ENCODE measurements at places on chromosomes 5 and 9.
A peak's percentile ranks its signal among the peaks of the same experiment; 100 is the strongest.

DNA sequence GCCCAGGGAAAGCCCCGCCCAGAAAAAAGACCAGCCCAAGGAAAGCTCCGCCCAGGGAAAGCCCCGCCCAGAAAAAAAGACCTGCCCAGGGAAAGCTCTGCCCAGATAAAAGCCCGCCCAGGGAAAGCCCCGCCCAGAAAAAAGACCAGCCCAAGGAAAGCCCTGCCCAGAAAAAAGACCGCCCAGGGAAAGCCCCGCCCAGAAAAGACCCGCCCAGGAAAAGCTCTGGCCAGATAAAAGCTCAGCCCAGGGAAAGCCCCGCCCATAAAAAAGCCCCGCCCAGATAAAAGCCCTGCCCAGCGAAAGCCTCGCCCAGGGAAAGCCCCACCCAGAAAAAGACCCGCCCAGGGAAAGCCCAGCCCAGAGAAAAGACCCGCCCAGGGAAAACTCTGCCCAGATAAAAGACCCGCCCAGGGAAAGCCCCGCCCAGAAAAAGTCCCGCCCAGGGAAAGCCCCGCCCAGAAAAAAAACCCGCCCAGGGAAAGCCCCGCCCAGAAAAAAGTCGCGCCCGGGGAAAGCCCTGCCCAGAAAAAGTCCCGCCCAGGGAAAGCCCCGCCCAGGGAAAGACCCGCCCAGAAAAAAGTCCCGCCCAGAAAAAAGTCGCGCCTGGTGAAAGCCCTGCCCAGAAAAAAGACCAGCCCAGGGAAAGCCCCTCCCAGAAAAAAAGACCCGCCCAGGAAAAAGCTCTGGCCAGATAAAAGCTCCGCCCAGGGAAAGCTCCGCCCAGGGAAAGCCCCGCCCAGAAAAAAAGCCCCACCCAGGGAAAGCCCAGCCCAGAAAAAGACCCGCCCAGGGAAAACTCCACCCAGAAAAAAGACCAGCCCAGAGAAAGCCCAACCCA, 11.9 kb downstream of the GRIN1 start:
- DNase-seq = peak; percentile 89

- DNase-seq = no peak
Observed at GRCh38 chr9:87707805-87708506, 18.0 kb upstream of the CTSL start.

DNA sequence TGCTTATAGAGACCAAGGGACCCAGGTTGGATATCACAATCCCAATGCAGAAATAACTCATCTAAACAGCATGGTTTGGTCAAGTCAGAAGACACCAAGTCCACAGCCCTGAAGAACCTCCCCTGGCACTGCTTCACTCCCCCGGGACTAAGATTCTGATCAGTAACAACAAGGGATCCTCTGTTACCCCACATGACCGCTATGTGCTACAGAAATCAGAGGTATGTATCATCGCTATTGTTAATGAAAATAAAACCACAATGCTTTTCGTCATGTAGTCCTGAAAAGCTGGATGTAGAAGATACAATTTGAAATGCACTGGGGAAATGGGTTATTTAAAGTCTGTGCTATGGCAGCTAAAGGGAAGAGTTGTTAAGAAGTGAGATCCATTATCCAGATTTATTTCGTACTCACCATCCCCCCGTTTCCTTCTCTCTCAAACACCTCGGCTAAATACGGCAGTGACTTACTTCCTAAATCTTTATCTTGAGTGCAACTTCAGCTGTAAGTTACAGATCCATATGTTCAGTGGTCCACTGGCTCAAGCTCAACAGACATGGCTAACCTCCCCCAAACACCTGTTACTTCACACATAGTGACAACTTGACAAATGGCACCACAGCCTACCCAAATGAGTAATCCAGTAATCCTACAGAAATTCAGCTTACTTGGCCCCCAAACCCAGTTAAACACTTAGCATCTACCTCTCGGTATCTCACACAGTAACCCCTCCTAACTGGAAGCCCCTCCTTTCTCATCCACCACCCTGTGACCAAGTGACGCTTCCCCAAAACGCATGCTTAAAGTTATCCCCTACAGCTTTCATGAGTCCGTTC, 129.2 kb downstream of the MYO10 start:
- DNase-seq = no peak

DNA sequence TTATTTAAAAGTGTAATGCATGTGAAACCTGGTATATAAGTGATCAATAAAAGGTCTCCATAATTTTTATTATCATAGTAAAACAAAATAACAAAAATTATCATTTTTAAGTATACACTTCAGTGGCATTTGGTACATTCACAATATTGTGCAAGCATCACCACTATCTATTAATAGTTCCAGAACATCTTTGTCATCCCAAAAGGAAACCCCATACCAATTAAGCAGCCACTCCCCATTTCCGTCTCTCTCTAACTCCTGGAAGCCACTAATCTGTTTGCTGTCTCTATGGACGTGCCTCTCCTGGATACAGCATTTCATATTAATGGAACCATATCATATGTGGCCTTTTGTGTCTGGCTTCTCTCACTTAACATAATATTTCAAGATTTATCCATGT, 7.6 kb downstream of the OLFML2A start:
- no peak for DNase-seq

DNA sequence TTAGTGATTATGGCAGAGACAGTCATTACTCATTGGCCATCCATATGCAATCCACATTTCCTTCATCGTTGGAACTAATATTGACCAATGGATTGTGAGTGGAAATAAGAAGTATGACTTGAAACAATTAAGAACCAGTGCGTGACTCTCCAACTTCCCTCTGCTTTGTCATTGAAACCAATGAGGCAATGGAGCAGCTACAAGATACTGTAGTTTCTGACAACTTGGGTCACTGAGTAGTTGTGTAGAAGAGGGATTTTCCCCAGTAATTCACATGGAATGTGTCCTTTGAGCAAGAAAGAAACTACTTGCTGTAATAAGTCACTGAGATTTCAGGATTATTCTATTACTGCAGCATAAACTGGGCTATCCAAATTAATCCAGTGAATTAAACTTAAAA, 785.3 kb upstream of the RIOK2 start:
- no peak for DNase-seq

GRCh38 chr5:2282034-2282690, 399.4 kb upstream of the IRX4 start:
- no peak for DNase-seq

- peak; percentile 25 for DNase-seq
Observed at GRCh38 chr5:61333321-61333953, 1.4 kb downstream of the ZSWIM6 start.

DNA sequence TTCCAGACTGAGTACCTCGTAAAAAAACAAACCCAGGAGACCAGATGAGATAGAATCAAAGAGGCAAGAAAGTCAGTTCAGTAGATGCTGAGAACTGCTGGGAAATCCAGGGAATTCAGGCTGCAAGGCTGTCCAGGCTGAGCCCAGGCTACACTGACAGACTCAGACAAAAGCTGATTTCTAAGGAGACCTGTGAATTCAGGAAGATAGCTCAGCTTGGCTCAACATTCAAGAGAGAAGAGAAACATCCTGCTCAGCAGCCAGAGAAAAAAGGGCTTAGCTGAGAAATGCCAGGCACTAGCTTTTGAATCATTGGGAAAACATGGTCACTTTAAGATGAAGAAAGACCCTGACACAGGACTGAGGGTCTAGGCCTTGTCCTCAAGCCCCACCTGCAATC, 118.2 kb upstream of the SLC44A1 start:
- no peak for DNase-seq

DNA sequence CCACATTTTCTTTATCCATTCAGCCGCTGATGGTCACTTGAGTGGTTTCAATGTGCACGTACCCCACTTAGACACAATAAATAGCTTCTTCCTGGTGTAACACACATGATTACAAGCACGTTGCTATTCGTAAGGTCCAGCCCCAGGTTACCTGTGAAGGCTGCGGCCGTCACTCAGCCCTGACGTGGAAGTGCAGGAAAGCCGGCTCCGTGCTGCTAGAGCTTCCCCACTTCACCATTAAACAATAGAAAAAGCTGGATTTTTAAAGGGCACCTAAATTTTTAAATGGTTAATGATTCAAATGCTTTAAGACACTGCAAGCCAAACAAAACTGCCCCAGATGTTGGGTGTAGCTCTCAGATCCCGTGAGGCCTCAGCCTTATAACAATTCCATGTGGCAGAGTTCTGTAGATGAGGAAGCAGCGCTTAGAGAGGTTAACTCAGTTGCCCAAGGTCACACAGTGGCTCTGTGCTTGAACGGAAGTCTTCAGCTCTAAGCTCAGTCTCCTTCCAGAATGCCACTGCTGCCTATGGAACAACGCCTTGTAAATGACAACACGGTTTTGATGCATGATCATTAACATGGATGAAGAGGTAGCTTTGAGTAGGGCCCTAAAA, 125.7 kb downstream of the COL23A1 start:
- no peak for DNase-seq

DNA sequence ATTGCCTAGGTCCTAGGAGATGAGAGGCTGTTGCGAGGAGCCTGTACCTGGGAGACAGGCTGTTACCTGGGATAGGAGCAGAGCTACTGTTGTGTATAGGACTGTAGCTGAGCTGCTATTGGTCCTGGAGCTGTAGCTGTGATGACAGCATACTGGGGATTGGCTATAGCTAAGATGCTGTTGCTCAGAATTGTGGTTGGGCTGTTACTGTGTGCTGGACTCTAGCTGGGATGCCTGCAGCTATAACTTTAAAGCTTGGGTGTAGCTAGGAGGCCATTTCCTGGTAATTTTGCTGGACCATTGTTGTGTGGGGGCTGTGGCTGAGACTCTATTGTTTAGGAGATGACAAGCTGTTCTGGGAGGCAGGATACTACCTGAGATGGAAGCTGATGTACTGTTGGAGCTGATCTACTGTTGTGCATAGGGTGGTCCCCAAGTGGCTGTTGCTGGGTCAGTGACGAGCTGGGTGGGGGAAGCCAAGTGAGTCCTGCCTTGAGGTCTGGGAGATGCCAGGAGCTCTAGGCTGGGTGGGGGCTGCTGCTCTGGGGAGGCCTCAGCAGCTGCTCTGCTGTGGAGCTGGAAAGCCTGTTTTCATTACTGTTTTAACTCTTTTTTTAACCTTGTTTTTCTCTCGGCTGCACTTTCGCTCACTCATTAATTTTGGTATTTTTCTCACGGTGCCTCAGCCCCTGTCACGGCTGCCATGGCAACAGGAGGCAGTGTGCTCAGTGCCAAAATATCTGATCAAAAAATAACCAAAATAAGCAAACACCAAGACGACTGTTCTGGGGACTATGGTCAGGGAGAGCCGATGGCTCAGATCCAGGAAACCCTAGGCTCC, 3.0 kb upstream of the PCDH1 start:
- DNase-seq = no peak

GRCh38 chr9:31774571-31774970, 609.9 kb upstream of the ACO1 start:
- DNase-seq = no peak

- DNase-seq = no peak
Observed at GRCh38 chr9:8436786-8437185, 637.2 kb upstream of the DMAC1 start.

DNA sequence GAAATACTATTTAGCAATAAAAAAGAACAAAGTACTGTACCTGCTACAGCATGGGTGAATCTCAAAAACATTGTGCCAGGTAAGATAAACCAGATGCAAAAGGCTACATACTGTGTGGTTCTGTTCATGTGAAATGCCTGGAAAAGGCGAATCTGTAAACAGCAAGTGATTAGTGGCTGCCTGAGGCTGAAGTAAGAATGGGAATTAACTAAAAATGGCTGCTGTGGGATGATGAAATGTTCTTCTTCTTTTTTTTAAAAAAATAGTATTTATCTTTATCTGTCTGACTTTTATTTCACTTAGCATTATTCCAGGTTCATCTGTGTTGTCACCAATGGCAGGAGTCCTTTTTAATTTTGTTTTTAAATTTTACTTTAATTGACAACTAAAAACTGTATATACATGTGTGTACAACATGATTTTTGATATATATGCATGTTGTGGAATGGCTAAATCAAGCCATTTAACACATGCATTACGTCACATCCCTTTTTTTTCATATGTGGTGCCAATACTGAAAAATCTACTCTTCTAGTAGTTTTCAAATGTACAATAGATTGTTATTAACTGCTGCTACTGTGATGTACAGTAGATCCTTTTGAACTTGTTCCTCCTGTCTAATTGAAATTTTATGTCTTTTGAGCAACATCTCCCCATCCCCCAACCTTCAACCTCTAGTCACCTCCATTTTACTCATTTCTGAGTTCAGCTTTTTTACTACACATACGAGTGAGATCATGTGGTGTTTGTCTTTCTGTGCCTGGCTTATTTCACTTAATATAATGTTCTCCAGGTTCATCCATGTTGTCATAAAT, 62.9 kb upstream of the TNFAIP8 start:
- no peak for DNase-seq

GRCh38 chr5:10387690-10388089, 34.2 kb downstream of the MARCHF6 start:
- DNase-seq = no peak

DNA sequence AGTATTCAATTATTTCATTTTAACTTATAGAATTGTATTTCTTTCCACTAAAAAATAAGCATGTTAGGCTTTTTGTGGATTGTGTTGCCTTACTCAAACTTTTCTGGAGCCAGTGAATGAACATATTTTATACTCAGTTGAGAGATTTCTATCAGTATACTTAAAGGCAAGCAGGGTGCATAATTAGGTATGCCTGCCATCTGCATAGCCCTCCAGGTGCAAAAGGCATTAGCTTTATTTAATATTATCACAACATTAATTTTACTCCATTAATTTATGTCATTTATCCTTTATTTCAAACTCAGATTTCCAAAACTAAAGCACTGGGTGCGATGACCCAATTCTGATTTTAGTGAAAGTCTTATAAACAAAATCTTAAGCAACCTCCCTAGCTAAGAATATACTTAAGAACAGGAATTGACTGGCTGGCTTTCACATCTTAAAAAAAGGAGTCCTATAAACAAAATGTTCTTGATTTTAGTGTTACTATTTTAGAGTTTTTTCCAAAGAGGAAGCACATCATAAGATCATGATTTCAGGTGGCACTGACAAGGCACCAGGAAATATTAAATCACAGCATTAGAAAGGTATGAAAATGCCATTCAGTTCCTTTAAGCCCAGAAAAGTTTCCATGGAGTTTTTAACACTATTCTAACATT, 178.4 kb downstream of the MPDZ start:
- no peak for DNase-seq

DNA sequence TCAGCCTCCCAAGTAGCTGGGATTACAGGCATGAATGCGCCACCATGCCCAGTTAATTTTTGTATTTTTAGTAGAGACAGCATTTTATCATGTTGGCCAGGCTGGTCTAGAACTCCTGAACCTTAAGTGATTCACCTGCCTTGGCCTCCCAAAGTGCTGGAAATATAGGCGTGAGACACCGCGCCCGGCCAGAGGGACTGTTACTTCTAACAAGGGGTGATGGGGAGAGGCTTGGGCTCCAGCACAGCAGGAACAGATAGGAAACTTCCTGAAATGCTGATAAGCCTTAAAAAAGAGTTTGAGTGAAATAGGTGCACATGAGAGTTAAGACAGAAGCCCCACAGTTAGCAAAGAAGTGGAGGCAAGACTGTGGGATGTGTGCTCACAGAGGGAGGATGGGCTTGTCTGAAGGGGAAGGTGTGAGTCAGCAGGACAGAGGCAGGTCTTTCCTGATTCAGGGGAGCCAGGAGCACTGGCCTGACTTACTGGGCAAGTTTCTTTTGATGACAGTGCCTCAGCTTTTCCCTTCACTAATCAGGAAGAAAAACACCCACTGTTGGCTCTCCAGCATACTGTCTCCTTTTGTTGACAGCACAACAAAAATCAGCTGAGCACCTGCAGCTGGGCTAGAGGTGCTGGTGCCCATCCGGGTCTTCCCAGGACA, 68.4 kb downstream of the RAD23B start:
- no peak for DNase-seq

- peak; percentile 34 for DNase-seq
Observed at GRCh38 chr5:176533390-176533789, 3.8 kb downstream of the RNF44 start.

GRCh38 chr9:13857521-13857920, 456.4 kb downstream of the NFIB start:
- no peak for DNase-seq
